ENCODE measurements at places on chromosomes 12 and 14.

- no peak for DNase-seq
These were observed 323.7 kb downstream of the PAWR start for GRCh38 chr12:79367032-79367589.

DNA sequence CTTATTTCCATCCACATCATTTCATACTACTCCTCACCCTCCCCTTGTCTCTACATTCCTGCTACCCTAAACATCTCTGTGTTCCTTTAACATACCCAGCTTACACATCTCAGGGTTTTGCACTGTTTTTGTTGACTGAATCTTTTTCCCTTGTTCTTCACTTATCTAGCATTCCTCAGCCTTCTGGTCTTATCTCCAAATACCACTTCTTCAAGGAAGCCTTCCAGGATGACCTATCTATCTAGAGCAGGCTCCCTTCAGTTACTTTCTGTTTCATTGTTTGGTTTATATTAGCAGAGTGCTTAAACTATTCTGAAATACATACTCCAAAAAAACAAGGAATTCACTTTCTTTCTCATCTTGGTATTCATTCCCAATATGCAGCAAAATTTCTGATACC lies 353.1 kb downstream of the NAV3 start:
- DNase-seq = no peak

DNA sequence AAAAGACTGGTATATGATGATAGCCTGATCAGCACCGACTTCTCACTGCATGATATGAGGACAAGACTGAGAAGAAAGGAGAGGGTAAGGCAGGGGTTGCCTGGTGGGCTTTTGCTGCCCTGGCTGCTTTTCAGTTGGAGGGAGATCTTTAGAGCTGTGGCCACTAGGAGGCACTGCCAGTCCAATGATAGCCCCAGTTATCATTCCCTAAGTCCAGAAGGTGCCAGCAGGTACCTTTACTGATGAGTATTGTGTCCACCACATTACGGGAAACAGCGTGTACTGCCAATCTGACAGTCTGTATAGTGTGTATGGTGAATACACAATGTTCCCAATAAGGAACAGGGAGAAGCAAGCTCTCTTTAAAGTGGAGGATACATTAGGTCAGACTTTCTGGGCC lies 55.8 kb upstream of the CCDC175 start:
- DNase-seq = no peak

DNA sequence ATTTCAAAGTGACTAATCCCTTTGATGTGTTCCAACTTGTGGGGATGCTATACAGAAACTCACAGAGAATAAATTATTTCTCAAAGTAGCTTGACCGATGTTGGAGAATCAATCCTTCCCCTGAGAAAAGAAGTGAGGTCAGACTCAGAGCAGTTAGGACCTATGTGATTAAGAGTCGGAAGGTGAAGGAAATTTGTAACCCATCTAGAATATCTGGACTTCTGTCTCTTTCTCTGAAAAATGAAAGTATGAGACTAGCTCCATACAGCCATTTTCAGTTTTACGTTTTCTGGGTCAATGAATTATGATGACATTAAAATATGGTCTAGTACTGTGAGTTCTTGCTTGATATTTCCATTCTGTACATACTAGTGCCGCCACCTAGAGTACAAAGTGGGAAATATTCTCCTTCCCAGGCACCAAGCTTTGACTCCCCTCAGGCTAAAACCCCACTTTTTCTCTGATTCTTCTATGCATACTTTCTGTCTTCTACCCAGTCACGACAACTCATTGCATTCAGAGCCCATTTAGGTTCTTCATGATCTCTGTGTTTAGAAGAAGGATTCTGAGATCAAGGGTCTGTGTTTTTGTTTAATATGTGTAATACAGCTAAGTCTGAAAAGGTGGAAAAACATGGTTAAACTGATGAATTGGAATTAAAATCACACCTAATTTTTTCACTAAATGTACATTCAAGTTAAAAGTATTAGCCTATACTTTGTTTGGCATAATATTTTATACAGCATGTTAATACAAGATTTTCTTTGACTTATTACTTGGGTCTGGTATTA lies 6.9 kb upstream of the NTS start:
- no peak for DNase-seq
